GM13977 (cell line): ENCODE measurements at places on chromosomes 6 and 20.
A peak's percentile ranks its signal among the peaks of the same experiment; 100 is the strongest.

GRCh38 chr20:47758517-47759450 is 26.5 kb downstream of the SULF2 start:
- DNase-seq: no peak

- no peak for DNase-seq
Observed at GRCh38 chr6:13990796-13991195, 66.0 kb downstream of the RNF182 start.

- no peak for DNase-seq
Observed at GRCh38 chr20:57840504-57841296, 130.9 kb upstream of the PMEPA1 start.

DNA sequence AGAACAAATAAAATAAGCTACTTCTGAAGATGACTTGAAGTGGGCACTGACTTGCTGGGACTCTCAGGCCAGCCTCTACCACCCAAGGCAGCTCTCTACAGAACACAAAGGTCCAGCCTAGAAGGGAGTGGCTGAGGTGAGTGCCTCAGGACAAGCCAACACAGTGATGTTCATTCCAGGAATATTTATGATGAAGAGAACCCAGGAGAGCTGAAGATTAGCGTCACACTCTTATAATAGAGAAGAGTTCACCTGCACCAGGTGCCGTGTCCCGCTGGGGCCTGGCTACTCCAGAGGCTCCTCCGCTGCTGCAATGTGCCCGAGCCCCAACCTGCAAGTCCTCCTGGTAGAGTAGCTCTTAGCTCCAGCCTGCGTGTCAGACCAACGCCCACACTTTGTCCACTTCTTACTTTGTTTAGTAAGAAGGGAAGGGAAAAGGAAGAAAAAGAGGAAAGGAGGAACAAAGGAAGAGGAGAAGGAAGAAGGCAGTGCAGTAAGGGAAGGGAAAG is 182.4 kb upstream of the QKI start:
- no peak for DNase-seq

GRCh38 chr20:46014517-46015396 is 6.0 kb downstream of the MMP9 start:
- DNase-seq: no peak

DNA sequence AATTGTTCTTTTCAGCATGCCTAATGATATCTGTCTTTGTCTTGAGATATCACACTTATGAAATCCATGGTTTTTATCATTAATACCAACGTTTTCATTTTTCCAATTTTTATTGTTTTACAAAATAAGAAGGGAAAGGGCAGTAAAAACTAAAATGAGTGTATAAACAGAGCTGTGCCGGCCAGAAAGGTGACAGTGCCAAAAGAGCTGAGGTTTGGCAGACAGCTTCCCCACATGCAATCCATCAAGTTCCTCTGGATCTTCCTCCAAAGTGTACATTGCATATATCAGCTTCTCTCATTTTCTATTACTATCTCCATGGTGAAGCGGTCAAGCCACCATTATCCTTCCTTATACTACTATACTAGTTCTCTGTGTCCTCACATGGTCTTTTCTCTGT is 10.1 kb upstream of the TMEM244 start:
- DNase-seq: no peak

DNA sequence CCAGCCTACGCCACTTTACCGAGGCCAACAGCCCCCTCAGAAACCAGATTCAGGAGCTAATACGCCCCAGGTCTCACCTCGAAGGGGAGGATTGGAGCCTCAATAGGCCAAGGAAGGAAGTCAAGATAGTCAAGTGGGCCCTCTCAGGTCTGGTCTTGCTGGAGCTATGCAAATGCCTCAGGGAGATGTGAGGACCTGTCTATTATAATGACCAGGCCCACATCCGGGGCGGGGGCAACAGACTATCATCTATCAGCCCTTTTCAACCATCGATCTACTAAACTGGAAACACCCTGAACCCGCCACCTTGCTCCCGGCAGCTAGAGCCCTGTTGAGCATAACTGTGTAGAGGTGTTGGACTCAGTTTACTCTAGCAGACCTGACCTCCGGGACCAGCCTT is 12.7 kb upstream of the GSTA3 start:
- no peak for DNase-seq

- DNase-seq: no peak
Observed at GRCh38 chr6:4864519-4864918, 88.3 kb downstream of the CDYL start.

DNA sequence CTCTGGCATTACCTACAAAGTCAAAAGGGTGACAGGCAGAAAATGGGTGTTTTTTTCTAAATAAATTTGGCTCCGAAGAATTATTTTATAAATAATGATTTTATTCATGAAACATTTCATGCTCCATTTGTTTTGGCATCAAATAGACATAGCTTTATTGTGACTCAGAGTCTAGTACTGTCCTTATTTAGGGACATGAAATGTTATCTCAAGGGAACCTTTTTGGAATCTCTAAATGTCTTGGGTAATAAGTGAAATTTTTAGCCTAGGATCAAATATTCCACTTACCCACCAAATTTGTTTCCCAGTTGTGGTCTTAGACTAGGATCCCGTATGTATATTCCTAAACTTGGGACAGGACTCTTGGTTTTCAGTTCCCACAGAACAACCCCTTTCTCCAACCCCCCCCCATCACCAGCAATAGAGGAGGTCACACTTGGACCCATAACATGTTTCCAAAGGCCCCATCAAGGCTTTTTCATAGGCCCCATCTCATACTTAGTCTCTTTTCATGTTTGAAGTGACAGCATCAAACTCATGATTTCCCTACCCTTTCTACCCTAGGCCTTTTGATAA is 81.8 kb downstream of the JAG1 start:
- DNase-seq: no peak

- DNase-seq: no peak
Observed at GRCh38 chr6:136347847-136348246, 58.2 kb upstream of the BCLAF1 start.

GRCh38 chr6:37029249-37029971 is 24.0 kb downstream of the FGD2 start:
- DNase-seq: peak; percentile 68

- no peak for DNase-seq
Observed at GRCh38 chr6:163249651-163250101, 164.8 kb upstream of the QKI start.

DNA sequence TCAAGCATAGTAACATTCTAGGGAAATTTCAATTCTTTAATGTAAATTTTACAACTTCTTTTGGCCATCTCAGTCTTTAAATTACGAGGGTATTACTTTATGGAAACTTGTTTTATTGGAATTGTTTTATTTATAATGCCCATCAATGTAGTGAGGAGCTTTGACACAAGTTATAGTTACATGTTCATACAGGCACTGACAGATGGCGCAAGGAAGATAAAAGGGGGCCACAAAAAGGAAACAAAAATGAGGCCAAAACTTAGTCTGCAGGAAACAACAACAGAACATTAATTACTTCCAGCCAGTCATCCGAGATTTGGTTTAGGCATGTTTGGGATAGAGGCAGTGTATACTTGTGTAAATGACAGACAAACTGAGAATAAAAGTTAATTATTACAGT is 18.3 kb downstream of the SESN1 start:
- no peak for DNase-seq

- DNase-seq: no peak
Observed at GRCh38 chr6:169859978-169860703, 108.7 kb downstream of the ERMARD start.

- peak; percentile 37 for DNase-seq
Observed at GRCh38 chr20:52312132-52312729, 120.7 kb upstream of the ZFP64 start.

- DNase-seq: peak; percentile 64
Observed at GRCh38 chr6:111642463-111643158, 36.9 kb upstream of the TRAF3IP2 start.

DNA sequence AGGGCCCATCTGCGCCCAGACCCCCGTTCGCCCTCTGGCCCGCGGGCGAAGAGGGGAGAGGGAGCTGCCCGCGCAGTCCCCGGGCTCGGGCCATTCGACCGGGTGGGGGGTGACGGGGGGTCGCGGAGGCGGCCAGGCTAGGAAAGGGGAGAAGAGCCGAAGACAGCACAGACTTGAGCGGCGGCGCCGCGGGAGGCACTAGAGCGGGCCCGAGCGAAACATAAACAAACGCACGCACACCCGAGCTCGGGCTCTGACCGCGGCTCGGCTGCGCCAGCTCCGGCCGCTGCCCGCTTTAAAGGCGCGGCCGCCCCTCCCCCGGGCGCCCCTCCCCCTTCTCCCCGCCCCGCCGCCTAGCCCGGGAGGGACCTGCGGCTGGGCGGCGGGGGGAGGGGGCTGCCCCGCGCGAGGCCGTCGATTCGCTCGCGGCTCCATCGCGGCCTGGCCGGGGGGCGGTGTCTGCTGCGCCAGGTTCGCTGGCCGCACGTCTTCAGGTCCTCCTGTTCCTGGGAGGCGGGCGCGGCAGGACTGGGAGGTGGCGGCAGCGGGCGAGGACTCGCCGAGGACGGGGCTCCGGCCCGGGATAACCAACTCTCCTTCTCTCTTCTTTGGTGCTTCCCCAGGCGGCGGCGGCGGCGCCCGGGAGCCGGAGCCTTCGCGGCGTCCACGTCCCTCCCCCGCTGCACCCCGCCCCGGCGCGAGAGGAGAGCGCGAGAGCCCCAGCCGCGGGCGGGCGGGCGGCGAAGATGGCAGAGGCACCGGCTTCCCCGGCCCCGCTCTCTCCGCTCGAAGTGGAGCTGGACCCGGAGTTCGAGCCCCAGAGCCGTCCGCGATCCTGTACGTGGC is at the start of gene FOXO3:
TSS of gene FOXO3 (plus strand) at position 455 of the 846 bp plus-strand sequence. CDS start at position 747, 292 bp downstream.
- peak; percentile 68 for DNase-seq

- no peak for DNase-seq
Observed at GRCh38 chr6:1296542-1296941, 15.4 kb upstream of the FOXQ1 start.

GRCh38 chr20:32445539-32446273 is 87.6 kb downstream of the ASXL1 start:
- no peak for DNase-seq

DNA sequence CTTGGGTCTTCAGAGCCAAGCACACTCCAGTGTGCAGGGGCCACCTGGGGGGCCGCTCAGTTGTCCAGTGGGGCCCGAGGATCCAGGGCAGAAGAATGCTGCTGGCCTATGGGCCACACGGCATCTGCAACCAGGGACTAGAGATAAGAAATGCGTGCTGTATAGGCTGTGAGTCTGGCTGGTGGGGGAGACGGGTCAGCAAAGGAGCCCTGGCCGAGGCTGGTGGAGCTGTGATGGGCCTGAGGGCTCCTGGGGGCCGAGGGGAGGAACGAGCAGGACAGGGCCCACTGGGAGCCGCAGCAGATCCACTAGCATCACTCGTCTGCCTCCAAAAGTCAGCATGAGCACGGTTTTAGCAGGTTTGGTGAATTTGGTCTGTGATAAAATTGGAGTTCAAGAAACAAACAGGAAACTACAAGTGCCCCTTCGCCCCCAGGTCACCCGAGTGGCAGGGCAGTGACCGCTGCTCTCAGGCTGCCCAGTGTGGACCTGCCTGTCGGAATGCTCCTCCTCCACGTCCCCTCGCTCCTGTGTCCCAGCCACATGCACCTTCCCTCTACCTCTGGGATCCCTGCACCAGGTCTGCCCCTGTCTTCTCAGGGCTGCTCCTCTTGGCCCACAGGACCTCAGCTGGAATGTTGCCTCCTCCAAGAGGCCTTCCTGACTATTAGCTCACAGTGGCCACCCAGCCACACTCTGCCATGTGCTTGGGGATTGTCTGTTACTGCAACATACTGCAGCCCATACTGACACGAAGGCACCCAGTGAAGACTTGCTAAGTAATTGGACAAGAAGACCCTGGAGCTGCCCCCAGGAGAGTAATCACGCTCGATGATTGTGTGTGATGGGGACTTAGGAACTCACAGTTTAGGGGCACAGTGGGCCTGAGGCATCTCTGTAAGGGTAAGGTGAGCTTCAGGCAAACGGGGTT is 10.9 kb downstream of the ACSS1 start:
- DNase-seq: no peak

- no peak for DNase-seq
Observed at GRCh38 chr6:47180633-47181032, 129.1 kb downstream of the TNFRSF21 start.

GRCh38 chr6:24257282-24257681 is 100.6 kb downstream of the DCDC2 start:
- no peak for DNase-seq
